ENCODE measurements at places on chromosomes 16 and 17.

DNA sequence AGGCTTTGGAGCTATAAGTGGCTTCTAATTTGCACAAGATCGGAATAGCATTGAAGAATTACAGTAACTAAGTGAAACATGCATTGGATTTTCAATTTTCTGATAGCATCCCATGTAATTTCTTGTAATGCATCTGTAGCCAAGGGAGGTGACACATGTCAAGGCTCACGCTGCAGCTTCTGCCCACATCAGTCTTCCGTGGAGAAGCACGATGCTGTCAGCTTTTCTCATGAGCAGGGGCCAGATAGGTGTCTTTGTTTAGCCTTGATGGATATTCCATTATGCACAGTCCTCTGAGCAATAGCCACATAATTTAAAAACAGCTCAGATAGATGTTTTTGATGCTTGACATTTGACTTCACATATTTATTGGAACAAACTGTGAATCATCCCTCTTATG lies 1046.9 kb upstream of the EEF2KMT start:
- DNase-seq = no peak

- no peak for DNase-seq
Measured at GRCh38 chr17:9859781-9860180, 34.1 kb downstream of the GLP2R start.

GRCh38 chr17:44384823-44385286 lies 4.6 kb downstream of the ITGA2B start:
- no peak for DNase-seq

GRCh38 chr16:72833482-72833881 lies 214.4 kb downstream of the ZFHX3 start:
- no peak for DNase-seq

DNA sequence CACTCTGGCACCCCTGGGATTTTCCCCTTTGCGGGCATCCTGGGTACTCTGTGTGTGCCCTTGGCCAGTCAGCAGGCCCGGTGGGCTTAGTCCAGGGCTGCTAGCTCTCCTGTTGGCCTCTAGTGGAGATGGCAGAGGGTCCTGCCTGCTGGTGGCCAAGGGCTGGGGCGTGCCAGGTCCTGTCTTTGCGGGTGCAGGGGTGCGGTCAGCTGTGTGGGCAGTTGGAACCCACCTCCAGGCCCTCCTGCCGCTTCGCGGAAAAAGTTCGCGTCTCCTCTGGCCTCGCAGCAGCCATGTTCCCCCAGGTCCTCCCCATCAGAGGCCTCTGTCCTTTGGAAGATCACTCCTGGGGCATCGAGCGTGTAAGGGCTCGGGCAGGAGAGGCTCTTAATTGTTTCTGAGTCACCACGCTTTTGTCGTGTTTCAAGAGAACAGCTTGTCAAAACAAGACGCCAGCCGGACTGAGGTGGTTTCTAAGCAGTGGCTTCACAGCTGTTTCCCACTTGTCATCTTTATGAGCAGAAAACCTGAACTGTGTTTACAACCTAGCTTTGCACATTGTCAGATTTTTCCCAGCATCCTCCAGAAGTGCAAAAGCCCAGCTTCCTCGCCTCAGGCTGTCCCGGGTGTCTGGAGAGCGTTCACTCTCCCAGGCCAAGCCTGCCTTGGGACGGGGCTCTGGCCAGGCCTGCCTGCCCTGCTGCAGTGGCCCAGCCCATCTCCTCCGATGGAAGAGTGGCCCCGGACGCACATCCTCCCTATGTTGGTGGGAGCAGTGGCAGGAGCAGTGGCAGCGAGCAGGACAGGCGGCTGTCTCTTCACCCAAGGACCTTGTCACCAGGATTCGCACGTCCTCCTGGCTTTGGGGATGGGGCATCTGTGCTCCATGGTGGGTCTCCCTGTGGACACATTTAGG lies 5.0 kb upstream of the DNASE1L2 start:
- DNase-seq = no peak

- no peak for DNase-seq
Measured at GRCh38 chr17:20774472-20775135, 195.1 kb downstream of the CDRT15L2 start.

- DNase-seq = no peak
Measured at GRCh38 chr17:34313164-34313563, 6.1 kb upstream of the CCL8 start.

DNA sequence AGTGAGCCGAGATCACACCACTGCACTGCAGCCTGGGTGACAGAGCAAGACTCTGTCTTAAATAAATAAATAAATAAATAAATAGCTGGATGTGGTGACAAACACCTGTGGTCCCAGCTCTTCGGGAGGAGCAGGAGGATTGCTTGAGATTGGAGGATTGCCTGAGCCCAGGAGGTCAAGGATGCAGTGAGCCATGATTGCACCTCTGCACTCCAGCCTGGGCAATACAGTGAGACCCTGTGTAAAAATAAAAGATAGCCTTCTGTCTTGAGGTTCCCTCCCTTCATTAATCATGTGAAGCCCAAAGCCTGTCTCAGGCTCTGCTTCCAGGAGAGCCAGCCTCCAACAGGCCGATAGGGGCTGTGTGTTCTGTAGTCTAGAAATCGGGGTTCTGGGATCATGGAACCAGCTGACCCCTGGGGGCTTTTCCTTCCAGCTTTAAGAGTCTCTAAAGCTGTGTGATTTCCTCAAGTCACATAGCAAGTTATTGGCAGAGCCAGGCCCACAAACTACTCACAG lies 34.5 kb upstream of the IL34 start:
- DNase-seq = no peak

GRCh38 chr16:64090327-64090726 lies 1031.5 kb downstream of the CDH11 start:
- no peak for DNase-seq

GRCh38 chr16:55480228-55480655 lies 1.2 kb downstream of the MMP2 start:
- peak; percentile 39 for DNase-seq

- no peak for DNase-seq
Measured at GRCh38 chr17:59490216-59490615, 75.2 kb upstream of the DHX40 start.

GRCh38 chr17:7352503-7352889 lies 534 bp downstream of the KCTD11 start:
- no peak for DNase-seq

DNA sequence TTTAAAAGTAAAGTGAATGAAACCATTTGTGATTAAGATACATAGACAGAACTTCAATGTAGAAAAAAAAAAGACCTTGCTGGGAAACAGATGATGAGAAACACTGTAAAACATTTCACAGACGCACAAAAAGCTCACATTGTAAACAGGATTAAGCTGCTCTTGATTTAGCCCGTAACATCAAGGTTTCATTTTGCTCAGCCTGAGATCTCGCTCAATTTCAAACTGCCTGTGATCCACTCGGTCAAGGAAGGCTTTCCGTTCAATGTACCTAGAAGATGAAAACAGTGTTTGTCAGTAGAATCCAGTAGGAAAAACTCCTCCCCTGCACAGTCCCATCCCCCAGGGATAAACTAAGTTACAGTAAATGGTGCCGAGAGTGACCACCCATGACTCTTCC lies 42.3 kb upstream of the BCAR1 start:
- DNase-seq = no peak

GRCh38 chr17:13863436-13863835 lies 205.9 kb upstream of the COX10 start:
- no peak for DNase-seq

- DNase-seq = no peak
Measured at GRCh38 chr17:48462946-48463345, 32.9 kb upstream of the SKAP1 start.

GRCh38 chr16:87186446-87186845 lies 130.7 kb downstream of the C16orf95 start:
- no peak for DNase-seq

DNA sequence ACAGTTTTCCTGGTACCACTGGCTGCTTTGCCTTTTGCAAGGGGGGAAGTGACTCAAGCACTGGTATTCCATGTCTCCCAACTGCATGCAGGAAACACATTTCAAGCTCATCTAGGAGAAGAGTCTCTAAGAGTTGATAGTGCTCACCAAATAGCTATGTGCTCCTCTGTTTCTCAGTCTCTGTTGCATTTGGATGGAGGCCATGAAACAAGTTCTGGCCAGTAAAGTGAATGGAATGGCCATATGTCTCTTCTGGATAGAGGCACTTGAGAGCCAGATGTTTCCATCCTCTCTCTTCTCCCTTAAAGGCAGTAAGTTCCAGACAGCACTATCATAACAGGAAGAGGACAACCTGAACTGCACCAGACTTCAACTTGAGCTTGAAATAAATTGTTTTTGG lies 60.6 kb downstream of the C16orf82 start:
- no peak for DNase-seq

DNA sequence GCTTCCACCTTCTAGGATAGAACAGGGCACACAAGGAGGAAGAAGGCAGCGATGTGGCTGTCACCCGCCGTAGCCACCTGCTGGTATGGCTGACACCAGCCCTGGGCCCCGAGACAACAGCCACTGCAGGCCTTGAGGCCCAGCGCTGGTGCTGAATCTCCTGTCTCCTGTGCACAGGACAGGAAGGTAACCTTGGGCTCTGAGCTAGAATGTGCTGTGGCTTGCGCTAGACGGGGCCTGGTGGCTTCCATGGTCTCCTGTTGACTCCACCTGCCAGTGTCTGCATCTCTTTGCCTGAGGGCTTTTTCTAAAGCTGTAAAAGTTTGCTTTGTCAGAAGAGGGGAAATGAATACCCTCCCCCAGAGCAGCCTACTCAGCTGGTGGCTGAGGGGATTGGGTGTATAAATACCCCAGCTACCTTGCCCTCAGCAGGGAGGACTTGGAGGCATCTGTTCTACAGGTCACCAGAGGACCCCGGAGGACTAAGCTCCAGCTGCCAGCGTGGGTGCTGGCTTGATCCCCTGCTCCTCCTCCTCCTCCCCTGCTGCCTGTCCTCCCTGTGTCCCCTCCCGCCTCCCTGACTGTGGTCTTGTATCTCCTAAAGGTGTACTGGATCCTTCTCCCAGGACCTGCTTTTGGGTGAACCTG lies 76.1 kb upstream of the SDK2 start:
- DNase-seq = no peak

DNA sequence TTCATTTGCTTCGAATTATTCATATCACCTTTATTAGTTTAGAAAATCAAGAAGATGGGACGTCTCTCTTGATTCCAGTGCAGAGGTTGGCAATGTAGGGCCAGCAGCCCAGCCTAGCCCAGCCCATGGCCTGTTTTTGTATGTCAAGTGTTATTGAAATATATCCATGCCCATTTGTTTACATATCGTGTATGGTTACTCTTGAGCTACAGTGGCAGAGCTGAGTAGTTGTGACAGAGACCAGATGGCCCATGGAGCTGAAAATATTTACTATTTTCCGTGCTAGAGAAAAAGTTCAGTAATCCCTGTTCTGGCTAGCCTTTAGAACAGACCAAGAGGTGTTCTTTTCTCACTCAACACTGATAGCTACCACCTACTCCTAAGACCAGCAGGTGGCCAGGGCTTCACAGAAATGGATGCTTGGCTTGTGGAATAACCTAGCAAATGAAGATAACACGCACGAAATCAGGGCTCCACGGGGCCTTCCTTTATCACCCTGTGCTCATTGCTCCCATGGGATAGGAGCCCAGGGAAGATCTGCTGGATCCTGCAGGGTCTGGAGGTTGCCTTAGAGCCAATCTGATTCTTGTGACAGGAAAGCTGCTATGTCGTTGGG lies 123.2 kb upstream of the ANKFN1 start:
- no peak for DNase-seq

- DNase-seq = no peak
Measured at GRCh38 chr17:38465391-38466345, 37.4 kb downstream of the ARHGAP23 start.

DNA sequence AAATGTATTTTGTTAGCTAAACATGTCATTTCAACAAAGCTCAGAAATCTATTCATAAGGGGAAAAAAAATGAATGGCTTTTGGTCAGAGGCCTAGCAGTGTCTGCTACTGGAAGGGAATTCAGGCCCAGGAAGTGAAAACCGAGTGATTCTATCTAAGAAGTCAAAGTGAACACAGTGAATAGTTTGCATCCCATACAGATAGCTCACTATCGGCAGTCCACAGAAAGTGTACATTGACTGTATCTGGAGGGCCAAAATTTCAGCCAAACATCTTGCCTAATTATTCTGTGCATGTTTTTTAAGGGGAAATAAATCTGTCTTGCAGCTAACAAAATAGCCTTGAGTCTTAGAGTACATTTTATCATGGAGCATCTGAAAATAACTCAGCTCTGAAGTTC lies 214.4 kb upstream of the CACNG5 start:
- no peak for DNase-seq

- DNase-seq = no peak
Measured at GRCh38 chr16:19338335-19338734, 52.8 kb downstream of the CLEC19A start.

DNA sequence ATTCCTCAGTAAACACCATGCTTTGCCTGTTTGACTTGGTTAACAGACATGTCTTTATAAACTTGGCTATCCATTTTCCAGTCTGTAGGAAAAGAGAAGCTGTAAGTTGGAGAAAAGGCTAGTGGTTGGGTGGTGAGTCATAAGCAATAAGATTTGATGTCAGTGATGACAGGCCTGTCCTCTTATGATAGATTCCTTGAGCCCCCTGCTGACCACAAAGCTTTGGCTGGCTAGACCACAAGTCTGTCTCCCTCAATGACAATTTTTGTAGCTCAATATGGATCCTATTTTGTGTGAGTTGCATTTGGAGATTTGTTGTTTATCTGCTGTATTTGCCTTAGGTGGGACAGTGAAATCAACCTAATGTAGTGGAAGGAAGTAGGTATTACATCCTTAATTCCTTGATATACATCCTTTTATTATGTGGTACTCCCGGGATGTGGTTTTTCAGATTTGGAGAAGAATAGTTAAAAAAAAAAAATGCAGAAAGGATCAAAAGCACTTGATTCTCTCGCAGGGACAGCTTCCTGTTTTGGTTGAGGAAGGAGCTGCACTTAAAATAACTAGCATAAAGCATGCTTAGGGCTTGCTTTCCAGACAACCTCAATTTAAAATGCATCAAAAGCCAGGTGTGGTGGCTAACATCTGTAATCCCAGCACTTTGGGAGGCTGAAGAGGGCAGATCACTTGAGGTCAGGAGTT lies 67.4 kb downstream of the SIAH1 start:
- DNase-seq = peak; percentile 46

DNA sequence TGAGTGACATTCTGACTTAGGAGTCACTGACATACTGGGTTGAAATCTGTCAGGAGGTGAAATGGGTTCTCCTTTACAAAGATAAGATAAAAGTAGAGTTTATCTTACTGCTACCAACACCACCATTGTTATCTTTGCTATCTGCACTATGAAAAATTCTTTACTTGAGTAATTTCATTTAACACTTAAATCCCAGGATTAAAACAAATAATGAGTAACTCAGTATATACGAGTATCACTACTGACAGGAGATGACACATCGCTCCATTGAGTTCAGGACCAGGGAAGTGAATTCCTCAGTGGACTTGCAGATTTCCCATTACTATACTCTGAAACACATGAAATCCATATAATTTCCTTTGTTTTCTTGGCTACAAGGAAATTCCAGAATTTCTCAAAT lies 242.1 kb upstream of the NLRP1 start:
- DNase-seq = peak; percentile 28

- no peak for DNase-seq
Measured at GRCh38 chr17:12673788-12674187, 8.1 kb downstream of the MYOCD start.
